ENCODE measurements at places on chromosomes 7 and 10.

DNA sequence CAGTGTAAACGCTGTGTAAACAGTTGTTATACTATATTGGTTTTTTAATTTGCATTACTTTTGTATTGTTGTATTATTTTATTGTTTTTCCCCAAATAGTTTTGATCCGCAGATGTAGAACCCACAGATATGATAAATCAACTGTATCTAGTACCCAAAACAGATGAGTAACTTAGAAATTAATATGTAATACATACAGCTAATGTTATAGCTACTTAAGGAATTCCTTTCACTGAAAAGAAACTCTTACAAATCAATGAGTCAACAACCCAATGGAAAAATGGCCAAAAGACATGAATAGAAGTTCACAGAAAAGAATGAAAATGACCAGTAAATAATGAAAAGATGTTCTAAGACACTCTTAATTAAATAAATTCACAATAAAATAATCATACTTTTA lies 32.3 kb upstream of the ARL4A start:
- DNase-seq, result no peak

DNA sequence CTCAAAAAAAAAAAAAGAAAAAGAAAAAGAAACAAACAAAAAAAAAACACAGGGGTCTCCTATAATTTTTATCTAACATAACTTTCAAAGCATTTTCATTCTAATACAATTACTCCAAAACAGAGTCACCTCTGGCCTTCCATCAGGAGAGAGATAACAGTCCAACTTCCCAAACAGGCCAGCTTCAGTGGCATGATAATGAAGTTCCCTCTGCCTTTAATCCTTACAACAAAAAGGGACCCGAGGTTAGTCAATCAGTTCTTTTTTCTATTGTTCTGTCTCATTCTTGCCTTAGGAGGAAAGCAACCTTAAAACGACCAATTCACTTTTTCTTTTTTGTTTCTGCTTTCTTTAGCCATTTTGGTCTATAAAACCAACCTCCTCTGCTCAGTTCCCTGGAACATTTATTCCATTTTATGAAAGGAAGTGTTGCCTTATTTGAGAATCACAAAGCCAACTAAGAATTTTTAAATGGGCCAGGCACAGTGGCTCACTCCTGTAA lies 16.5 kb upstream of the FXYD4 start:
- no peak for DNase-seq

GRCh38 chr7:112366886-112367285 lies 83.4 kb upstream of the IFRD1 start:
- DNase-seq, result no peak

GRCh38 chr10:60351191-60351853 lies 38.4 kb downstream of the ANK3 start:
- no peak for DNase-seq

- DNase-seq, result no peak
Observed at GRCh38 chr7:28132959-28133870, 47.4 kb downstream of the JAZF1 start.

DNA sequence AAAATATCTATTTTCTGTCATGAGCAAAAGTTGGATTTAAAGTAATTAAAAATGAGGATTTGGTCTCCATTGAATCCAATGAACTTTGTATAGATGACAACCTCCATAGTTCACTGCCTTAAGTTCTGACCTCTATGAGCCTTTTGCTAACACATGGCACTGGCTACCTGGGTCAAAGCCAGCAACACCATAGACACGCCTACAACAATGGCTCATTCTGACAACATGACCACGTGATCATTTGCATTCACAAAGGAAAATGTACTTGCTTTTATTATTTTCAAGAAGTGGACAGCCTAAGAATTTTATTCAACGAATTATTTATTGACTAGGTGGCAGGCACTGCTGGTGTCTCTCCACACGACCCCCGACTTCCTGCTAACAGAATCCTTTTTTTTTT lies 90.6 kb downstream of the CARD11 start:
- no peak for DNase-seq

DNA sequence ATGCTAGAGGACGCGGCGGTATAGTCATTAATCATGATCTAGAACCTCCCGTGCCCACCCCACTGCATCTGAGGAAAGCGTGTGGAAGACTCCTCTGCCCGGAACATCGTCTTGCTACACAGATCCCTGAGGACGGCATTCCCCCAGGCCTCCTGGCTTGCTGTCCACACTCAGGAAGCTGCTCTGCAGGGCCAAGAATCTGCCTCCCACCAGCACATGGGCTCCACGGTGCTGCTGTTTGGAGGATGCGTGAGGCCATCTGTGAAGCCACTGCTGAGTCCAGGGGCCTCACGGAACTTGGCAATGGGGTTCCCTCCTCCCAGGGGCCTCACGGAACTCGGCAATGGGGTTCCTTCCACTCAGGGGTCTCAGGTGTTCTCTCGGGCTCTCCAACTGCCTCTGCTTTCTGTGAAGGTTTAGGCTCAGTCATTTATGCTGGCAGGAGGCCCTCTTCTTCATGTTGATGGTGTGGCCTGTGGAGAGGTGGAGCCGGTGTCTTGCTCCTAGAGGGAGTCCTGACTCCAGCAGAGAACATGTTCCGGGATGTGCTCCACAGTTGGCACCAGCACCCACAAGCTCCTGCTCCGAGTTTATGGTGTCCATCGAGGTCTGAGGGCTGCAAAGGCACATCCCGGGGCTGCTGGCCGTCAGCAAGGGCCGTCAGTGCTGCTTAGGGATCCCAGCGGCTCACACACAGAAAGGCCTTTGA lies 273.3 kb downstream of the DNAJB6 start:
- no peak for DNase-seq

DNA sequence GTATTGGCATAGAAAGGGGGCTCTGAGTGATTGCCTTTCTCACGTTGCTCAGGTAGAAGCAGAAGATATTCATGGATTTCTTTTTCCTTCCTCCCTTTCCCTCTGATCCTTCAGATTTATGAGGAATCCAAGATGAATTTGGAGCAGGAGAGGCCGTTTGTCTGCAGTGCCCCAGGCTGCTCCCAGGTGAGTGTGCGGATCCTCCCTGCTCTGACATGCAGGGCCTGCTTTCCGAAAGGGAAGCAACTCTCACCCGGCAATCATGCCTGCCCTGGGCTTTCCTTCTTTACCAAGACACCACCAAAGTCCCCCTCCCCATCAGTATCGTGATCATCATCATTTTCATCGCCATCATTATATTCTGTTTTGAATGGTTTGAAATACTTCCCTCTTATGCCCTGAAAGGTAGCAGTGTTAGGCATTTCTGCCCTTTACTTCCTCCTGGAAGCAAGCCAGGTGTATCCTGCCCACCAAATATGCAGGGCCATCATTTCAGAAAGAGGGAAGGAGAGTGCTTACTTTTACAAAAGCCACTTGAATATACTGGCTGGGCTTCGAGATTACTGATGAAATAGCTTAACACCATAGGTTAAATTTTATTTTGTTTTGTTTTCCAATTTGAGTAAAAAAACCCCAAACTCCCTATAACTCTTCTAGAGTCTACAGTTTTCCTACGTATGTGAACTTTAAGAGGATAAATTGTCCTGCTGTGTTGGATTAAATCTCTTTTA lies 75.9 kb downstream of the CREB5 start:
- peak; percentile 6 for DNase-seq

DNA sequence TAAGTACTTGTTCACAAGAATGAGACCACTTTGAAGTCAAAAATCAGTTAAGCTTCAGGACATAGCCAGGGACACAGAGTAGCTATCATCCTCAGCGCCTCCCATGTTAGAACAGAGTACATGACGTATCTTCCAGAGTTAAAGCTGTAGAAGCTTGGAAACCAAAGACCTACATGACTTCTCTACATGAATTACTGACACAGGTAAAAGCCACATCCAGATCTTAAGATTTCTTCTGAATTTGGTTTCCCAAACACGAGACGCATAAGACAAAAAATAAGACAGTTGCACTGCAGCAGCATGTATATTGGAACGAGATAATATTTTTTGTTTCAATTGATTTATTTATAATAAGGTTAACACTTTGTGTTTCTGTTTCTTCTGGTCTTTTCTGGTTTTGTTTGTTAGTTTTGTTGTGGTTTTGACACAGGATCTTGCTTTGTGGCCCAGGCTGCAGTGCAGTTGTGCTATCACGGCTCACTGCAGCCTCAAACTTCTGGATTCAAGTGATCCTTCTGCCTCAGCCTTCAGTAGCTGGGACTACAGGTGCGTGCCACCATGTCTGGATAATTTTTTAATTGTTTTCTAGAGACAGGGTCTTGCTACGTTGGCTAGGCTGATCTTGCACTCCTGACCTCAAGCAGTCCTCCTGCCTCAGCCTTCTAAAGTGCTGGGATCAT lies 10.2 kb upstream of the EPC1 start:
- DNase-seq, result no peak

Measured in NCI-H748 treated with DMSO at 0.1 percent for 48 hours (cell line).